T-helper 9 cell (primary cell): ENCODE measurements at places on chromosomes 11 and 22.
A peak's percentile ranks its signal among the peaks of the same experiment; 100 is the strongest.

DNA sequence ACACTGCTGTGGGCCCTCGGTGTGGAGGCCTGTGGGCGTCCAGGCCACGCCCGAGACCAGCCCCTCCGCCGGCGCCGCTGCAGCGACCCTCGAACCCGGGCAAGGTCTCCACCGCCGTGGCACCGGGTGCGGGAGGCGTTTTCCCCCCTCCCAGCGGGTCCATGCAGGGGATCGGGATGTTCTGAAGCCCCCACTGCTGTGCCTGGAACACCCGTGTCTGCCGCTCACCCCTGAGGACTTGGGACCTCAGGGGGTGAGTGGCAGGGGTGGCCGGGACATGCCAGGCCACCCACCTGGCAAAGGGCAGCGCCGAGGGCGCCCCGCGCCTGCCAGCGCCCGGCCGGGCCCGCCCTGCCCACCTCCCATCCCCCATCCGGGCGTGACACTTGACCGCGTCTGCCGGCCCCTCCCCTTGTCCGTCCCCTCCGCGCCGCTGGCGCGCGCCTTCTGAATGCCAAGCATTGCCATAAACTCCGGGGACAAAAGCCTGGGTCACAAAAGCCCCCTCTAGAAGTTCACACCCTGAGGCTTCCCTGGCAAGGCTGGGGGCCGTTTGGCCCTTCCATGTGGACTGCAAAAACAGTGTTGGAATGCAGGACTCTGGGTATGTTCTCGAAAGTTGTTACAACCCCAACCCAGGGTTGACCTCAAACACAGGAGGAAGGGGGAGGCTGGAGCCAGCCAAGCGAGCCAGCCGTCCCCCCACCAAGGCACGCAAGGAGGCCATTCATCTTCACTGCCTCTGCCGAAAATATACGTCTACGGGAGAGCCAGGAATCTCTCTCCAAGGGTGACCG, 819 bp upstream of the KCNQ1OT1 start:
- no peak for DNase-seq

- no peak for DNase-seq
These were observed 29.2 kb downstream of the RASSF10 start for GRCh38 chr11:13038366-13038765.

DNA sequence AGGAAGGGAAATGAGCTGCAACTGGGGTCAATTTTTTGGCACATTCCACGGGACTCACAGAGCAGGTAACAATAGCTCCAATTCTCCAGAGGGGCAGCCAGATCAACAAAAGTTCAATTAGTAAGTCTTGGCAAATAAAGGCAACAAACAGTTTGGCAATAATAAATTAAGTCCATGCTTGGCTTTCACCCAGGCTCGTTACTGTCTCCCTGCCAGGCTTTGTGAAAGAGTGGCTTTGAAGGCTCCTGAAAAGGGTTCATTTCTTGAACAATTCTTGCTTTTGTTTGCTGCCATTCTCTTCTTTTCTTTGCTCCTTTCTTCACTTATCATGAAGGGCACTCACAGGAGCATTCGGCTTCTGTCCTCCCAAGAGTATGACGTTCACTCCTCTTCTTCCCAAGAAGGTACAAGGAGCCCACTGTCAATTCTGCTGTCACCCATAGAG, 123.3 kb downstream of the APIP start:
- no peak for DNase-seq

DNA sequence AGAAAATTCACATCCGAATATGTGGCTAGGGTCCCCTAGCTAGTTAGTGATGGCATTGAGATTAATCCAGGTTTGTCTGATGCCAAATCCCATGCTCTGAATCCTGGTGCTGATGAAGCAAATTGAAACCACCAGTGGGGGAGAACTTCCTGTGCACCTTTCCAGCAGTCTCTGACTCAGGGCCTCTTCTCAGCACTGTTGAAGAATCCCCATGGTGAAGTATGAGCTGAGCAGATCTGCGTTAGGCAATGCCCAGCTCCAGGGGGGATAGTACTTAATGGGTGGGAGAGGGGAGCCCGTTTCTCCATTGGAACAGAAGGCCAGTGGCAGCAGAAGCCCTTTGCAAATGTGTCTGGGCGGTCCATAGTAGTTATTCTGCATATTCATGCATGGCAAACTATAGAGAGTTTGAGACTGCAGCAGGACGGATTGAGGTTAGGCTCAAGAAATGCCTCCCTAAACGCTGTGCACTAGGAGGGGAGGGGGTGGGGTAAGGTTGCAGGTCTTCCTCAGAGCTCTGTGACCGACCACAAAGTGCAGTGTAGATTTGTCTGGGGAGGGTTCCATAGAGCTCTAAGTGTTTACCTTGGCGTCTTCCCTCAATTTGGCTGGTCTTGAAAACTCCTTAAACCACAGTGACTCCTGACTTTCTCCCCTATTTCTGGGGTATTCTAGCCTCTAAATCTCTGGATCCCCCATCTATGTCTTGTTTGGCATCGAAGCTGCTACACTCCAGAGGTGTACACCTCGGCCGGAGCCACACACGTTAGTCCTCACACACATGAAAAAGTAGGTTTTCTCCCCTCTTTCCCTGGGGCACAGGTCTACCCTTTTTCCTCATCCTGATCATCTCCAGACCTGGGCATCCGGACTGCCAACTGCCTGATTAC, 4.8 kb downstream of the POU2F3 start:
- no peak for DNase-seq

DNA sequence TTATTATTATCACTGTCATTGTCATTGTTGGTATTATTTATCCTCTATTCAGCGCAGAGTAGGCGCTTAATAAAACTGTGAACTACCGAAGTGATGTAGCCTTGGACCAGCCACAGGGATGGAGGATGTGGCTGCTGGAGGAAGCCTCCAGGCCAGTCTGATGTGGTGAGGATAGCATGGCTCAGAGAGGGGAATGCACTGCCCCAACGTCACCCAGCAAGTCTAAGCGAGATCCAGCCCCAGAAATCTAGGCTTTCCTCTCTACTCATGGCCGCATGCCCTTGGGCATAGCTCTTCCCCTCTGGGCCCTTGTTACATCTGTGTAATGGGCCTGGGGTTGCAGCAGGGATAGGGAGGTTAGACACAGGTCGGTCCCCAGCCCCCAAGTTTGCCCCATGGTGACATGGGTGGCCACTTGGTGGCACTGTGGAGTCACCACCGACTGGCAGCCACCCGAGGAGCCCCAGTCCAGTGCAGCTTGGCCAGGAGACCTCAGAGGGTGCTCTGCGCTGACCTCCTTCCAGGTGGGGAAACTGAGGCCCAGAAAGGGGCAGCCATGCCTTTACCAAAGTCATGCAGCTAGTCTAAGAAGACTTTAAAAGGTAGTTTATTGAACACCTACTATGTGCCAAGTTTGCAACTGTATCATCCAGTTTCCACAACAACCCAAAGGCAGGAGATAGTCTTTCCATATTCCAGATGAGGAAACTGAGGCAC, 395.7 kb downstream of the MN1 start:
- DNase-seq = no peak

- no peak for DNase-seq
These were observed 74.1 kb downstream of the PARVB start for GRCh38 chr22:44098021-44098739.

- DNase-seq = no peak
These were observed 30.4 kb downstream of the OR6Q1 start for GRCh38 chr11:58060939-58061672.

DNA sequence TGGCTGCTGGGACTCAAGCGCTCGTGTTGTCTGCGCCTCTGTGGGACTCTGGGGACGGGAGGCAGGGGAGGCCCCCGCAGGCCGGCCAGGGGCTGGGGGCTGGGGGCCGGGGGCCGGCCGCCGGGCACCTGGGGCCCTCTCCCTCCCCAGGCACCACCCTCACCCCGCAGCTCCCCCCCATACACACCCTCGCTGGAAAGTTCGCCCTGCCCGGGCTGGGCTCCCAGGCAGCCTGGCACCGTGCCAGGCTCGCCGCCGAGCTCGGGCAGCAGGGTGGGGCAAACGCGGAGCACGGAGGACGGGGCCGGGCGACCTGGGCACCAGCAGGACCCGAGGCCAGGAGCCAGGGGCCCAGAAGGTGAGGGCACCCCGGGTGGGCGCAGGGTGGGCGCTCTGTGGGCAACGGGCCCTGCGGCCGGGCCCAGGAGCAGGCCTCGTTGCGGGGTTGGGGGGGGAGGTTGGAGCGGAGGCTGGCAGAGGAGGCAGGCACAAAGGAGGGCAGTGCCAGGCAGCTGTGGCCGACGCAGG, 76.7 kb upstream of the WNT7B start:
- peak; percentile 36 for DNase-seq

DNA sequence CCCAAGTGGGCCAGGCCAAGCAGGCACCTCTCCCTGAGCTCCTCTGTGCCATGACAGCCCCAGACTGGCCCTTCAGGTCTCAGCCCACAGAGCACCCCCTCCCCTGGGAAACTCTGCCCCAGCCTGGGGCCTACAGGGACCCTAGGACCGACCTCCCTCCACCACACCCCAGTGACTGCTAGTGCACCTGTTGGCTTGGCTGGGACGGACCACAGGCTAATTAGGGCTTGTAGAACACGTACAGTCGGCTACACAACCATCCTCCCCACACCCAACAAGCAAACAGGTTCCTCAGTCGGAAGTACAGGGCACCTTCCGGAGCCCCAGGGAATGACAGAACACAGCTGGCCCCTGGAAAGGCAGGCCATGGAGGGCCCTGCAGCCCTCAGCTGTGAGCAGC, 4.3 kb downstream of the SBF1 start:
- DNase-seq = no peak

GRCh38 chr22:41587347-41587723, 2.3 kb downstream of the PMM1 start:
- DNase-seq = no peak

GRCh38 chr11:130890039-130890745, 26.1 kb downstream of the SNX19 start:
- DNase-seq = no peak
